ENCODE measurements at places on chromosomes 12 and 14.

DNA sequence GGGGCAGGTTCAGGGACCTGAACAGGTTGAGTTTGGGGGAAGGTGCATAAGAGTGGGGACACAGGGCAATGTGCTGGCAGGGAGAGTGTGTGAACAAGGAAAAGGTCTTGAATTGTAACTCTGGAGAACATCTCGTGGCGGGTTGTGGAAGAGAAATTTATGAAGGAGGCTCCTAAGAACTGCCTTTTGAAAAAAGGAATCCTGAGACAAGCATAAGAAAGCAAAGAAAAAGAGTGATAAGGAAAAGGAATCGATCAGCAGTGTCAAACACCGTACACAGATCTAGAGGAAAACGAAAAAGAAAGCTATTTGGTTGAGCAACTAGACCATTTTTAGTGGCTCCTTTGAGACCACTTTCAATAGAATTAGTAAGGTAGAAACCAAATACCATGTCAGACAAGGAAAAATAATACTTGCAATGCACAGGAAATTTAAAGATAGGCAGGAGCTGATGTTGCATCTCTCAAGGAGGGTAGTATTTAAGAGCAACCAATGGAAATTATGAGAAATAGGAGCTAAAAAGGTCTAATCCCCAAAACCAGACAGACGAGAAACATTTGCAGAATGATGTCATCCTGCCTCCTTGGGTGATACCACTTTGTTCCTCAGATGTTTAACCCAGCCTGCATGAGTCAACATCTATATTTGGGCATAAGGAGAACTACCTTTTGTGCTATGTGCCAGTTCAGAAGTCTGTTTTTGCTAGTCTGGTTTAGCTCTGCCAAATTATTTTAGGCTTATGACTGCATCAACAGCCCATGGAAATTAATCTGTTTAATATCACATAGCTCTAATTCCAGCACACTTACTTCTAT, 64.5 kb upstream of the STK38L start:
- DNase-seq, result no peak

DNA sequence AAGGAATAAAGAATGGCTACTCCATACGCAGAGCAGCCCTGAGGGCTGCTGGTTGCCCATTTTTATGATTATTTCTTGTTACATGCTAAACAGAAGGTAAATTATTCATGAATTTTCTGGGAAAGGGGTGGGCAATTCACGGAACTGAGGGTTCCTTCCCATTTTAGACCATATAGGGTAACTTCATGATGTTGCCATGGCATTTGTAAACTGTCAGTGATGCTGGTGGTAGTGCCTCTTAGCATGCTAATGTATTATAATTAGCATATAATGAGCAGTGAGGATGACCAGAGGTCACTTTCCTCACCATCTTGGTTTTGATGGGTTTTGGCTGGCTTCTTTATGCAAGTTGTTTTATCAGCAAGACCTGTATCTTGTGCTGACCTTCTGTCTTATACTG, 273.0 kb downstream of the FUT8 start:
- no peak for DNase-seq

DNA sequence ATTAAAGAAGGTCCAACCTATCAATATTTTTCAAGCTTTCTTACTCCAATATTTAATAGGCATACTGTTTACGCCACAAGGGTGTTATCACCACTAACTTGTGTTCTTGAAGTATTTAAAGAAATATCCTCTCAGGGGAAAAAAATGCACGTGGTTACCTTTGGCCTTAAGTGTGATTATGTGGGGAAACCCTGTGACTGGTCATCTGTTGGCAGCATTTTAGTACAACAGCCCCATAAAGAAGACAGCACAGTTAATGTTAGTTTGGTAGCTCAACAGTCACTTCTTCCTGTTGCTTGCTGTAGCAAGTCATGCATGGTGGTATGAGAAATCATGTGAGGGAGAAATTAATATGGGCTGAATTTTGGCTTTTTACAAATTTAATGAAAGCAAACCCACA, 1021.5 kb upstream of the TMEM132C start:
- no peak for DNase-seq

GRCh38 chr14:83301791-83302190, 1768.1 kb upstream of the SEL1L start:
- no peak for DNase-seq

GRCh38 chr12:81461163-81461562, 298.0 kb downstream of the PPFIA2 start:
- DNase-seq, result no peak

- DNase-seq, result no peak
These were observed 361.7 kb downstream of the SNAPC1 start for GRCh38 chr14:62123961-62124360.

DNA sequence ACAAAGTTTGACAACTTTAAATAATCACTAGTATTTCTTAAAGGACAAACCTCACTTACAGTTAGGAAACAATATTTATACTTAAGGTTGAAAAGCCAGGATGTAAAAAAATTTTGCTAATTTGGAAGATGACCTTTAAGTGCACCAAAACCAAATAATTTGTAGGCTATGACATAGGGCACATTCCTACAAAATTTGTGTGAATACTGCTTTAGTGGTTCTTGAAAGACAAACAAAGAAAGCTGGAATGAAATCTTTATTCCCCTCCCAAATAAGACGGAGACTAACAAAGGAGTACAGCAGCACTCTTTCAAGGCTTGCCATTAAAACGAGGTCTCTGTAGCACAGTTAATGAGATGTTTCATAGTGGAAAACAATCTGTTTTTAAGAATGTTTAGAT, 45.6 kb downstream of the MSRB3 start:
- no peak for DNase-seq

GRCh38 chr12:2445968-2446367, 348.8 kb upstream of the FKBP4 start:
- no peak for DNase-seq

DNA sequence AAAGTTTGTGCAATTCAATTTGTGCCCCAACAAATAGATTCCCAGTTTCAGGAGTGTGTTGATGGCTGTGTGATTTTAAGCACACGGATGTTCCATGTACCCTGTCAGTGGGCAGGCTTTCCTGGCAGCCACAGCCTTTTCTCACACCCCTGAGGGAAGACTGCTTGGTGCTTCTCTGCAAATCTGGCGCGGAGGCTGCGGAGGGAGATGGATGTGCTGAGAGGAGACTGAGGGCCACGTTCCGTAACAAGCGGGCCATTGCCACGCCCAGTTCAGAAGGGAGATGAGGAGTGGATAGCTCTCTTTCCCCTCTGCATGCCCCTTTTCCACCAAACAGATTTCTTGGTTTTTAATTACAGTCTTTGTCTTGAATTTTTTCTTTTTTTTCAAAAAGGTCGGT, 89.1 kb downstream of the BEGAIN start:
- DNase-seq, result no peak

DNA sequence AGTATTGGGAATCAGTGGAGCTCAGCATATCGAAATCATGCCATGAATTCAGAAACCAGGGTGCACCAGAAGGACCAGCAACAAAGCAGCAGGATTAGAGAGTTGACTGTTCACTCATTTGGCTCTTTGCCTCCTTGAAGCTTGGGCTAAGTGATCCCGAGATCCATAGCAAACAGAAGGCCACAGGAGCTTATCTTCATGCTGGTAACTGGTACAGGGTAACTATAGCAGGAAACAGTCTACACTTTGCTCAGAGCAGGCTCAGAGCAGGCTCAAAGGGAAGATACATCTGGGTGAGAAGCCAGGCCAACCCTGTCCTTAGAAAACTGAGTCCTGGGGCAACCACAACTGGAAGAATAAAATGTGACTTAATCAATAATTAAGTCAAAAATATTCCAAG, 111.1 kb downstream of the GRIN2B start:
- DNase-seq, result no peak

- no peak for DNase-seq
These were observed 96.7 kb downstream of the ETV6 start for GRCh38 chr12:11746024-11746771.

DNA sequence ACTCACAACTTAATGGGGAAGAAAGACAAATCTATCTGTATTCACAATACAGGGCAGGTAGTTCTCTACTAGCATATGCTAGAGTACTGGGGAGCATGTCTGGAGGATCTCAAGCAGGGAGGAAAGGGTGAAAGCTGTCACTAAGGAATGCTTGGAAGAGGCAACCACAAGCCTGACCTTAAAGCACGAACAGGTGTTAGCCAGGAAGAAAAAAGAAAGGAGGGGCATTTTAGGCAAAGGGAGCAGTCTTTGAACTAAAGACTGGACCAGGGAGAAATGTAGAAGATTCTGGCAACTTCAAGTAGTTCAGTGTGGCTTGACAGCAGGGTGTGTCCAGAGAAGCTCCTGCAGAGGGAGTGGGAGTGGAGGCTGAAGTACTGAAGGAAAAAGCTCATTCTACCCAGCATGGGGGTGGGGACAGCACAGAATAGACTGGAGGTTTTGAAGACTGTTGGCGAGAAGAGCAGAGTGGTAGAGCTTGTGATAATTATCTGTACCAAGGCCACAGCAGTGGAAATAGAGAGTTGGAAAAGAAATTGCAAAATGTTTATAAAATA, 50.9 kb downstream of the AP5M1 start:
- DNase-seq, result no peak
